Astrocyte of the cerebellum (primary cell): ENCODE measurements at places on chromosomes 7 and 10.

DNA sequence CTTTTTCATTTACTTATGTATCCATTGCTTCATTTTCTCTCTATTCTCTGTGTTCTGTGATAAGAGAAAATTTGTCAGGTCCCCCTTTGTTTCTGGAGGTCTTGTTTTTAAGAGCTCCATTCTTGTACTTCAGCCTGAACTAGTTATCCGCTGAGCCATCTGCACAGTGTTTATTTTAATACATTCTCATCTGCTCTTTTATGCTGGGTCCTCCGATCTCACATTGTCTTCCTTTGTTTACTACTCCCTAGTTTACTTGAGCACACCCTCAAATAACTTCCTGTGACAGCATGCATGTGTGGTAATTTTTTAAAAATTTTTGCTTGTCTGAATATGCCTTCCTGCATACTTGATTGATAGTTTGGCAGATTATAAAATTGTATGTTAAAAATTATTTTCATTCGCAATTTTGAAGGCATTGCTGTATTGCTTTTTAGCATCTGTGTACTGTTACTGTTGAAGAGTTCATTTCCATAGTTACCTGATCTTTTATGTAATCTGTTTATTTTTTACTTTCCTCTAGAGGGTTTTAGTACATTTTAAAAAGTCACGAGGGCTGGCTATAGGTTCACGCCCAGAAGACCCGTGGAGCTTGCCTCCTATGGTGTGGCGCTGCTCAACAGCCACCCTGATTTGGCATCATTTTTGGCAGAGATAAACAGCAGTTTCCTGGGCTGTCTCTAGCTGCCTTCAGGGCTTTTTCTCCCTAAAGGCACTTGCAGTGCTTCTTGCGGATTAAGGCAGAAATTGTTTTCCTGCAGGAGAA, 31.9 kb downstream of the RSBN1L start:
- DNase-seq, result no peak

- no peak for DNase-seq
Observed at GRCh38 chr10:43137717-43138020, 576 bp upstream of the CSGALNACT2 start.

GRCh38 chr10:32077896-32078485, 21.8 kb upstream of the KIF5B start:
- DNase-seq, result no peak

GRCh38 chr7:105376908-105377533, 11.7 kb downstream of the SRPK2 start:
- DNase-seq, result no peak

DNA sequence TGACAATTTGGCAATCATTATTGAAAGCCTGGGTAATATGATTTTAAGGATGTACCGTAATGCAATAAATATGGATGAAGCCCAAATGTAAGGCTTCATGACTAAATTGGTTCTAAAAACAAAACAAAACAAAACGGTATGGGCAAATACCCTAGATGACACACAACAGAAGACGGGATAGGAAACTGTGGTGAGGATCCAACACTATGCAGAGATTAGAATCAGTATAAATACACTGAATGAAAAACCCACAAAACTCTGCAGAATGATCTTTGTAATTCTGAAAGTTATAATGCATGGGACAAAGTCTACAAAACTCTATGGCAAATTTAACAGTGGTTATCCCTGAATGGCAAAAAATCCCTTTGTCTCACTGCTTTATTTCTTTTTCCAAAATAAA, 57.6 kb downstream of the MALSU1 start:
- DNase-seq, result no peak

DNA sequence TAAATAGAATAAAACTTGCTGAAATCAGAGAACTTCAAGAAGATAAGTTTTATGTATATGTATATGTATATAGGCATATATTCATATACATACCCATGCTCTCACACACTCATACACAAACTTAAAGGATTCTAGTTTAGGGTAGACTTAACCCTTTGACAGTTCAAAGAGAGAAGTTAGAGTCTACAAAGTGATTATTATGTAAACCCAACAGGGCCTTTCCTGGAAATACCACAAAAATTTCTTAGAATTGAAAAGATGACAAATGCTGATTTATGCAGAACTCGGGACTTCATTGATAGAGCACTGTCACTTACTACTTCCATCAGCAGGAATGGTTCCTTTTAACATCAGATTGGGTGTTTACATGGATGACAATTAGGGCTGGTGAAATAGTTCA, 763.5 kb downstream of the AUTS2 start:
- no peak for DNase-seq

DNA sequence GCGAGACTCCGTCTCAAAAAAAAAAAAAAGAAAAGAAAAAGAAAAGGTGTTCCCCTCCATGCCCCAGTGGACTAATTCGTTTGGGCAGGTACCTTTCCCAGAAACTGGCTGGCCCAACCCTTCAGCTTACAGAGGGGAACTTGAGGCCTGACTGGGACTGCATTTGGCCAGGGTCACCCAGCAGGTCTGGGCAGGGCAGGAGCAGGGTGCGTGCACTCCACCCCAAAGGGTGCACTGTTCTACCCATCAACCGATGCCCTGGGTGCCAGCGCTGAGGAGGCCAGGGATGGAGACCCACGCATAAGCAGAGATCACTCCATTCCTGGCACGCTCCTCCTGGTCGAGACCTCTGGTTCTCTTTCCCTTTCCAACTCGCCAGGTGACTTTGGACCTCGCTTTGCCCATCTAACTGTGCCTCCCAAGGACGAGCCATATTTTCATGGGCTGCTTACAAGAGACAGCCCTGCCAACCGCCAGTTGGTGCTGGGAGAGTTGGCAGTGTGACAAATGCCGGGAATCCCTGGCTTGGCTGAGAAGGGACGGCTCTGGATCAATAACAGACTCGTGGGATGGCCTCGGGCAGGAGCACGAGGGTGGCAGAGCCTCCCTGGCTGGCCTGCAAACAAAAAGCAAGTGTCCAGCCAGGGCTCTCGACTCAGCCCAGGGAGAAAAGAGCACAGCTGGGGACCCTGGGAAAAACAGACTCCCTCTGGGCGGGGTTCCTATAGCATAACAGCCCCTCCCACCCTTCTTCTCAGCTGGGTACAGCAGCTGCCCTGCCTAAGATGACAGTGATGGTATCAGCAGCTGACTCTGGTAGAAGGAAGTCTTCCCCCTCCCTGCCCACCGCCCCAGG, 7.9 kb downstream of the HSPB1 start:
- no peak for DNase-seq

GRCh38 chr7:31549611-31550010, 35.7 kb downstream of the ITPRID1 start:
- DNase-seq, result no peak

- no peak for DNase-seq
Observed at GRCh38 chr7:24889611-24890010, 90.4 kb downstream of the OSBPL3 start.

GRCh38 chr7:155645662-155646061, 1.2 kb downstream of the RBM33 start:
- DNase-seq, result no peak

- DNase-seq, result no peak
Observed at GRCh38 chr10:6296828-6297251, 94.1 kb downstream of the PFKFB3 start.

- no peak for DNase-seq
Observed at GRCh38 chr7:154416714-154417113, 364.5 kb downstream of the DPP6 start.
